CD4-positive, alpha-beta T cell treated with Interleukin-17A for 4 hours (primary cell): ENCODE measurements at places on chromosomes 13 and 19.

GRCh38 chr19:43525836-43526771 is 897 bp downstream of the ETHE1 start:
- peak; percentile 43 for DNase-seq

DNA sequence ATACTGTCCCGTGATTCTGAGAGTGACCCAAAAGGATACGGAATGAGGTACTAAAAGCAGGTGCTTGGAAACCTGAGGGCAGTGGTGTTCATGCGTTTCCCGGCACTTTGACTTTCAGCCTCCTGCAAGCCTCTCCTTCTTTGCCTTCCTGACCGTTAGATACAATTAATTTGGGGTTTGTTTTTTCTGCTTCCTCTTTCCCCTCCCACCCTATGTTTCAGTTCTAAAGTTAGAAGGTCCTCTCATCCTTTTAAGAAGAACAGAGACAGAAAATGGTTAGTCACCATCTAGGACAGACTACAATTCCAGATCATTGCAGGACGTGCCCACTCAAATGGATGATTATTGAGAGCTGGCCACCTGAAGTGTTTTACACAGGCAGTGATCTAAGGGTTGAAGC is 1.8 kb upstream of the LILRB4 start:
- no peak for DNase-seq

GRCh38 chr13:78317030-78317429 is 286.3 kb downstream of the POU4F1 start:
- no peak for DNase-seq

DNA sequence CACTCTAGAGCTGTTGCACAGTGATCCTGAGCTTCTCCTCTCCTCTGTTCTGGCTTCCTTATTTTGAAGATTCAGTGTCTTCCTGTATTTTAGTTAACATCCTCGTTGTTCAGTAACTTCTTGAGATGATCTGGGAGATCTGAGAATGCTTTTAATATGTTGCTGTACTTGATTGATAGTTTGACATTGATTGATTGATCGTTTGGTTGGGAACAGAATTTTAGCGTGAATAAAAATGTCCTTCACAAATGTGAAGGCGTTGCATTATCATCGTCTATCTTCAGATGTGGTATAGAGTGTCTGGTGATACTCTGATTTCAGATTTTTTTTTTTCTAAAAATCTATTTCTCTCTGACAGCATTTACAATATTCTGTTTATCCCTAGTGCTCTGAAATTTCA is 80.1 kb upstream of the KLF12 start:
- DNase-seq, result no peak

DNA sequence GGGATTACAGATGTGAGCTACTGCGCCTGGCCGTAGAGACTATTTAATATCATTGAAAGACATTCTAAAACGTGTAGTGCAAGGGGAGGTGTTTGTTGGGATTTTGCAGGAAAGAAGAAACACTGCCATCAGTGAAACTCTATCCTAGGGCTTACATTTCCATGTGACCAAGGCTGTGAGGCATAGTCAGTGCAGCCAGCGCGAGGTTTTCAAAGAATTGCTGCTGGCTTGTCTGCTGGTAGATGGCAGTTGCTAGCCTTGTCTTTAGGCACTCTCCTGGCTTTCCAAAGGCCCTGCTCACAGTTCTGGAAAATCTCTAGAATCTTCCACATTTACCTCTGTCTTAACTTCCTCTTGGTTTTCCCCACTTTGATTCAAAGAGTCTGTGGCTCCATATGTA is 77.5 kb downstream of the GPC6 start:
- DNase-seq, result no peak

- no peak for DNase-seq
Observed at GRCh38 chr19:42277821-42278451, 8.9 kb downstream of the CIC start.

- DNase-seq, result no peak
Observed at GRCh38 chr13:97736436-97736835, 217.0 kb upstream of the IPO5 start.

- DNase-seq, result no peak
Observed at GRCh38 chr13:98291658-98292057, 114.6 kb upstream of the RNF113B start.

GRCh38 chr19:22634450-22634827 is 315 bp downstream of the ZNF492 start:
- no peak for DNase-seq

GRCh38 chr13:102854675-102855074 is 8.8 kb downstream of the ERCC5 start:
- no peak for DNase-seq

DNA sequence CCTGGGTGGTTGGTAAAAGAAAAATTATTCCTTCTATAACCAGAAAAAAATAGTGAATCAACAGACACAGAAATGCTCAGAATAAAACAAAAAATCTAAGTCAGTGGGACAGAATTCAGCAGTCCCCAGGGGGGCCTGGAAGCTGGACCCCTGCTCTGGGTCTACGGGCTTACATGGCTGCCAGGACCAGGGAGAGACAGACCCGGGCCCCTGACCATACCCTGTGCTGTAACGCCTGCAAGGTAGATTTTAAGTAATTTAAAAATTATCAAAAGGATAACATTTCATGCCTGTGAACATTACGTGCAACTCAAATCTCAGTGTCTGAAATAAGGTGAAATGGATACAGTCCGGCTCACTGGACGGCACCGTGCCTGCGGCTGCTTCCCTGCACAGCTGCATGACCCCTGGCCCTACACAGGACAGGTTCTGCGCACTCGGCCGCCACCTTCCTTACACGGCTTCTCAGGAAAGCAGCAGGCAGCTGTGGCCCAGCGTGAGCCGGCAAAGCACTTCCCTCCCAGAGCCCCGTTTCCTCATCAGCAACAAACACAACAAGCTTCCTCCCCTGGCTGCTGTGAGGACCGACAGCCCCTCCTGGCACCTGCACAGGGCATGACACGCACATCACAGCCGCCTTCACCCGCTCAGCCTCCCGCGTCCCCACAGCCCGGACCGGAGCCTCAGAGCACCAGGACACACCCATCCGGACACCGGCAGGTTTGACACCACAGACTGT is 22.2 kb downstream of the RASA3 start:
- peak; percentile 86 for DNase-seq

DNA sequence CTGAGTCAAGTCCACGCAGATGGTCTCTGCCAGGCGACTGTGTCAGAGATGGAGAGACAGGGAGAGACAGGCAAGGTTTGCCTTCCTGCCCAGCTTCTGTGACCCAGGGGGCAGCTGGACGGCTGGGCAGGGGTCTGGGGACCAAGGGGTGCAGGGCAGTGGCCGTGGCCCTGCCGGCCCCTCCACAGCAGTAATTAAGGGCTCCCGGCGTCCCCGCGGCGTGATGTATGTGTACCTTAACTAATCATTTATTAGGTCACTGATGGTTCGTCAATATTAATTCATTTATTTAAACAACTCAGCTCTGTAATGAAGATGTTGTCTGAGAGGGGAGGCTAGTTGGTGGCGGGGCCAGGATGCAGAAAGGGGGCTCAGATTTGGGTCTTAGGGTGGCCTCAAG is 28.6 kb upstream of the TCF3 start:
- no peak for DNase-seq

DNA sequence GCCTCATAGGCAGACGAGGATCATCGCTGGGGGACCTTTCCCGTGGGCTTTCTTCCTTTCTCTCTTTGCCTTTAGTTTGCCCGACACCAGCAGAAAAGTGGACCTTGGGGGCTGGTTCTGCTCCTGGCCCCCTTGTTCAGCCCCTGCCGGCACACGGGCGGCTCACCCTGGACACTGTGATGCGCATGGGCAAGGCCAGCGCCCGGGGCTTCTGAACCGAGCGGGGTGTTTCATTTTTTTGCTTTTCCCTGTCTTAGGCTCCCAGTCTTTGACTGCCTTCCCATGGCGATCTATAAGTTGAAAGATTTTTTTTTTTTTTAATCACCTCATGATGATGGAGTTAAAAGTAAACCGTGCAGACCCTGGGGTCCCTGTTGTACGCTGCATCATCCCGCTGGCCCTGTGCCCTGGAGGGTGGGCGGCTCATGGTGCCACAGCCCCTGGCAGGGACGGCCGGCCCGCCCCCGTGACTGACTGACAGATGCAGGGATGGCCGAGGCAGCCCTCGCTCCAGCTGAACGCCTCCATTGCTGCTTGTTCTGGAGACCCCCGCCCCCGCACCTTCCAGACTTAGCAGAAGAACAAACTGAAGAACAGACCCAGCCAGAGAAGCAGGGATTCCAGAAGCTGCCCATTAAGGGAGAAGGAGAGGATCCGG is 9.6 kb downstream of the TSSK6 start:
- DNase-seq, result no peak

- peak; percentile 52 for DNase-seq
Observed at GRCh38 chr19:41427647-41428480, 690 bp upstream of the B3GNT8 start.

DNA sequence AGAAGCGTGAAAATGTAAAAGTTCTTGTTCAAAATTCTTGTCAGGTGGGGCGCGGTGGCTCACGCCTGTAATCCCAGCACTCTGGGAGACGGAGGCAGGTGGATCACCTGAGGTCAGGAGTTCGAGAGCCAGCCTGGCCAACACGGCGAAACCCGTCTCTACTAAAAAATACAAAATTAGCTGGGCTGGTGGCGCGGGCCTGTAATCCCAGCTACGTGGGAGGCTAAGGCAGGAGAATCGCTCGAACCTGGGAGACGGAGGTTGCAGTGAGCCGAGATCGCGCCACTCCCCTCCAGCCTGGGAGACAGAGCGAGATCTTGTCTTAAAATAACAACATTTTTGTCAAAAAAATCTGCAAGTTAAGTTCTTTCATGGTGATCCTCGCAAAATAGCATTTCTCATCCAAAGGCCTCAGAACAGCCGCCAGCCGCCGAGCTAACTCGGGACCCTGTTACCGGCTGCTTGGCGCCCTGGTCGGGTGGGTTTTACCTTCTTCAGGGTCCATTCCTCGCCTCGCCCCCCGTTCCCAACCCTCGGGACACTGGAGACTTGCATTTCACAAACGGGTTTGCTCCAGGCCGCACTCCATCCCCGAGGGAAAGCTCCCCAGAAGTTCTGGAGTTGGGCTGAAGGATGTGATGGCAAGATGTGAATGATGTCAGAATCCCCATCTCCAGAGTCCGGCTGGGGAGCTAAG is 1.6 kb downstream of the LATS2 start:
- no peak for DNase-seq

GRCh38 chr19:34255546-34255945 is 1.2 kb downstream of the GARRE1 start:
- DNase-seq, result no peak

- no peak for DNase-seq
Observed at GRCh38 chr13:113804703-113805430, 45.8 kb downstream of the TMEM255B start.

- no peak for DNase-seq
Observed at GRCh38 chr13:67986234-67986633, 756.1 kb upstream of the PCDH9 start.

GRCh38 chr19:10011974-10012373 is 1.3 kb upstream of the RDH8 start:
- no peak for DNase-seq

GRCh38 chr19:33195645-33196347 is 1.7 kb downstream of the LRP3 start:
- DNase-seq, result no peak

GRCh38 chr19:46288896-46289588 is 7.8 kb upstream of the HIF3A start:
- no peak for DNase-seq

GRCh38 chr19:43704002-43704705 is 11.7 kb upstream of the IRGC start:
- DNase-seq, result no peak

- no peak for DNase-seq
Observed at GRCh38 chr13:95896301-95896700, 156.9 kb downstream of the UGGT2 start.

GRCh38 chr13:77891486-77891885 is 27.1 kb downstream of the EDNRB start:
- DNase-seq, result no peak

DNA sequence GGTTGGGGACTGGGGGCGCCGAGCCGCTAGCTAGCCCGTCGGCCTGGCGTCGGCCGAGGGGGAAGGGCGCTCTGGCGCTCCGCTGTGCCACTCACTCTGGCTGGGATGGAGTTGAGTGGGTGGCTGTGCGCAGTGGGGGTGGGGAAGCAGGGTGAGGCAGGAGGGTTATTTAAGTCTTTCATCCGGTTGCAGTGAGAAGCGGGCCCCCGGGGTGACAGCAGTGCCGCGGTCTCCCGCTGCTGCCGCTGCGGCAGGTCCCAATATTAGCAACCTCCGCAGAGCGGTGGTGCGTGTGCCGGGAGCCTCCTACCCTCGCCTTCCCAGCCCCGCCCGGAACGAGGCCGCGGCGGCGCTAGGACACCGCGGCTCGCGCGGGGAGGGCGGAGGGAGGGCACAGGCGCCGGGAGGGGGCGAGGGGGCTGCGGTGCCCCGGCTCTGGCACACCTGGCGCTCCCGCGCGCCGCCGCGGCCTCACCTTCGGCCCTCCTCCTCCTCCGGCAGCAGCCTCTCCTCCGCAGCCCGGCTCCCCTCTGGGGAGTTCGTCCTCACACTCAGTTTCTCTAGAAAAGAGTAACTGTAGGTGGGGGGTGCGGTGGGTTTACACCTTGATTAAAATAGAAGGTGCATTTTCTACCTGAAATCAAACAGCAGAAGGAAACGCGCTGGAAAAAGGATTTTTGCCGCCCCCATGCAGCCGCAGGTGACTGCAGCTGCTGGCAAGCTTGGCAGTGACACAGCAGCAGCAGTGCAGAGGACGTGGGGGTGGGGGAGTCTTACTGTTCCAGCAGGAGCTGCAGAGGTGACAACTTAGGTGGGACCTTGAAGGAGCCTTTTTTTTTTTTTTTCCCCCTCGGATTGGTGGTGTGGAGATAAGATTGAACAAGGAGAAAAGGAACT is 4.5 kb downstream of the FGF9 start:
- DNase-seq, result peak; percentile 59

GRCh38 chr19:18562086-18562485 is 4.4 kb downstream of the KXD1 start:
- no peak for DNase-seq

DNA sequence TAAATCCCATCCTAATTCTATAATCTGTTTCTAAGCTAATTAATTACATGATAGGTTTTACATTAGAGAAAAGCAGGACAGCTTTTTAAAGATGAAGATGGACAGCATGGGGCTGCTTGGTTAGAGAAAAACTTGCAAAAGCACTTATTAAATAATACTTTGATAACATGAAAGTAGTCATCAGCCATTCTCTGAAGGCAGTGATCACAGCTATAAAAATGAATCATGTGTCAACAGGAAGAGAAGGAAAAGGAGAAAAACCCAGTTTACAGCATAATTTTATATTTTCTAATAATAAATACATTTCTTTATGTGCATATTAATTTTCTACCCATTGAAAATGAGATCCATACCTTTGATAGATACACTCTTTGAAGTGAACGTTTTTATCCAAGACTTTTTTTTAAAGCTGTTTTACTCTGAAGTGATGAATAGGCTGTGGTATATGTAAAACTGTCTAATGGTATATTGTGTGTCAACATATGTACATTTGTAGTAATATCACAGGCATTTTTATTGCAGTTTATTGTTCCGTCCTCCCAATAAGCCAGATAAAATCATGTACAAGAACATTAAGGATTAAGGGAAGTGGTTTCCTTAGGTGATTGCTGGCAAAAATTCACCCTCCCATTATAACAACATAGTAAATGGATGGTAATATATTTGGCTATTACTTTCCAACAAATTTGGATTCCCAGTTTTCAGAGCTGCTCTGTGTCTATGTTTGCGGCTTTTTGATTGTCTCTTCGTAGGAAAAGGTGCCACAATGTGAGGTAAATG is 1.3 kb upstream of the KLF5 start:
- DNase-seq, result no peak

GRCh38 chr19:42109896-42110295 is 22.4 kb downstream of the POU2F2 start:
- no peak for DNase-seq
